ENCODE measurements at places on chromosomes 1 and 21.

GRCh38 chr1:33312413-33312749 is 8.5 kb downstream of the A3GALT2 start:
- DNase-seq, result no peak

GRCh38 chr1:178792394-178792793 is 67.3 kb downstream of the RALGPS2 start:
- DNase-seq, result no peak

- DNase-seq, result peak; percentile 64
Observed at GRCh38 chr1:30058970-30059369, 664.4 kb downstream of the MATN1 start.

DNA sequence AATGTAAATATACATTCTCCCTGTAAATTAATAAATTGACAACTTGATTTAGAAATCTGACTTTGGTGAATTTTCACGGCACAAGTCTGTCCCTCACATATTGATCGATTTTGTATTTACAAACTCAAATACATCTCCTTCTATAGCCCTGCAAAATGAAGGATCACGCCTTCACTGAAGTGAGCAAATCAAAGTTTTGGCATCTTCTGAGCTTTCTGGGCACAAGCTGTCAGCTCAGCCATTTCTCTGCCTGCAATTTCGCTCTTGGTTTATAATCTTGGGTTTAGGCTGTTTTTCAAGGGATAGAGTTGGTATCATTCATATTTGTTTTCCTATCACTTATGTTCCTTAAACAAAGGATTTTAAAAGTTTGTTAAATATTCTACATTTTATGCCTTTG is 25.8 kb downstream of the ANP32E start:
- no peak for DNase-seq

DNA sequence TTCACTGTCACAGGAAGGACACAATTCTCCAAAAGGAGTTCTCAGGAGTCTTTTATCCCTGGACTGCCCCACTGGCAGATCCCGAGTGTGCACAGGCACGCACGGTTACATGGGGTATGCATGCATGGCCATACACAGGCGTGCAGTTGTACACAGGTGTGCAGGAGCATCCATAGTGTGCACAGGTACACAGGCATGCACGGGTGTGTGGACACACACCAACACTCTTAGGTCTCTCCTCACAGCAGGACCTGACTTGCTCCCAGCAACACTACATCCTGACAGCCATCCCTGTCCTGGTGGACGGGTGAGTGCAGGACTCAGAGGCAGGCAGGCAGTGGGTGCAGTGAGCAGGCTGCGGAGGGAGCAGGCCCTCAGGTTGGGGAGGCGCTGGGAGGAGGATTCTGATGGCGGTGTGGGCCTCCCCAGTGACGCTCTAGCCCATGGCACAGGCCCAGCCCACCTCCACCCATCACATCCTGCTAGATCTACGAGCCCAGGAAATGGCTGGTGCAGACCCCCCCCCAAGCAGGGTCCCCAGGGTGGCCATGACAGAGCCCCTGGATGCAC is 28.4 kb downstream of the SLC19A1 start:
- DNase-seq, result no peak

- DNase-seq, result no peak
Observed at GRCh38 chr1:202979459-202979858, 12.4 kb upstream of the CYB5R1 start.
